ENCODE measurements at places on chromosomes 12 and 14.

DNA sequence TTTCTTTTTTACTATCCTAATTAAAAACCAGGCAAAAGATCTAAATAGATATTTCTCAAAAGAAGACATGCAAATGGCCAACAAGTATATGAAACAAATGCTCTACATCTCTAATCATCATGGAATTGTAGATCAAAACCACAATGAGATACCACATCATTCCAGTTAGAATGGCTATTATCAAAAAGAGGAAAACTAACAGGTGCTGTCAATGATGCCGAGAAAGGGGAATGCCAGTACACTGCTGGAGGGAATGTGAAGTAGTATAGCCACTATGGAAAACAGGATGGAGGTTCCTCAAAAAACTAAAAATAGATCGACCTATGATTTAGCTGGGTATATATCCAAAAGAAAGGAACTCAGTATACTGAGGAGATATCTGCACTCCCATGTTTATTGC is 39.0 kb upstream of the C12orf75 start:
- no peak for DNase-seq

GRCh38 chr14:69285661-69286255 is 25.8 kb downstream of the GALNT16 start:
- no peak for DNase-seq

DNA sequence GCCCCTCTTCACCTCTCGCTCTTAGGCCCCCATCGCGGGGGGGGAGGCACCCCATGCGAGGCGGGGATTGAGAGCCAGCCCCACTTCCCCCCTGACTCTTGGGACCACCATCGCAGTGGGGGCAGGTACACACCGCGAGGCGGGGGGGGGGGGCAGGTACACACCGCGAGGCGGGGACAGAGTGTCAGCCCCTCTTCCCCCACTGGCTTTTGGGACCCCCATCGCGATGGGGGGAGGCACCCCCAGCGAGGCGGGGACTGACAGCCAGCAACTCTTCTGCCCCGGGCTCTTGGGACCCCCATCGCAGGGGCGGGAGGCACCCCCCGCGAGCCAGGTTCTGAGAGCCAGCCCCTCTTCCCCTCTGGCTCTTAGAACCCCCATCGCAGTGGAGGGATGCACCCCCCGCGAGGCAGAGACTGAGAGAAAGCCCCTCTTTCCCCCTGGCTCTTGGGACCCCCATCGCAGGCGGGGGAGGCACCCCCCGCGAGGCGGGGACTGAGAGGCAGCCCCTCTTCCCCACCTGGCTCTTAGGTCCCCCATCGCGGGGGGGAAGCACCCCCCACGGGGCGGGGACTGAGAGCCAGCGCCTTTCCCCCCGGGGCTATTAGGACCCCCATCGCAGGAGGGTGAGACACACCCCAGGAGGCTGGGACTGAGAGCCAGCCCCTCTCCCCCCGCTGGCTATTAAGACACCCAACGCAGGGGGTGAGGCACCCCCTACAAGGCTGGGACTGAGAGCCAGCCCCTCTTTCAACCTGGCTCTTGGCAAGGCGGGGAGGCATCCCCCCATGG is 196.5 kb upstream of the PZP start:
- DNase-seq: peak; percentile 16

DNA sequence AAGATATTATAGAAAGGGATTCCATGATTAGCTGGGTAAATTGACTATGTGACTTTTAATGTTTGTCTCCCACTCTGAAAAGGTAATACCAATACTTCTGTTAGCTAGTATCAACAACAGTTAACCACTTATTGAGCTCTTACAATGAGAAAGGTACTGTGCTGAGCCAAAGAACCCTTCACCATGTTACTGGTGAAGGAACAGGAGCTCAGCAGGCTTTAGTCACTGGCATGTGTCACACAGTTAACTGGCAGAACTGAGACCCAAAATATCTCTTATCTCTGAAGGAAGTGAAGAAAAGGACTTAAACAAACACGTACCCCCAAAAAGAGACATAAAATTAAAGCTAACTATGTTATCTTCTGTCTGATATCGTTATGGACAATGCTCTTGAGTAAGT is 170.6 kb downstream of the MED13L start:
- no peak for DNase-seq

GRCh38 chr12:121196902-121197301 is 13.0 kb upstream of the P2RX4 start:
- no peak for DNase-seq

DNA sequence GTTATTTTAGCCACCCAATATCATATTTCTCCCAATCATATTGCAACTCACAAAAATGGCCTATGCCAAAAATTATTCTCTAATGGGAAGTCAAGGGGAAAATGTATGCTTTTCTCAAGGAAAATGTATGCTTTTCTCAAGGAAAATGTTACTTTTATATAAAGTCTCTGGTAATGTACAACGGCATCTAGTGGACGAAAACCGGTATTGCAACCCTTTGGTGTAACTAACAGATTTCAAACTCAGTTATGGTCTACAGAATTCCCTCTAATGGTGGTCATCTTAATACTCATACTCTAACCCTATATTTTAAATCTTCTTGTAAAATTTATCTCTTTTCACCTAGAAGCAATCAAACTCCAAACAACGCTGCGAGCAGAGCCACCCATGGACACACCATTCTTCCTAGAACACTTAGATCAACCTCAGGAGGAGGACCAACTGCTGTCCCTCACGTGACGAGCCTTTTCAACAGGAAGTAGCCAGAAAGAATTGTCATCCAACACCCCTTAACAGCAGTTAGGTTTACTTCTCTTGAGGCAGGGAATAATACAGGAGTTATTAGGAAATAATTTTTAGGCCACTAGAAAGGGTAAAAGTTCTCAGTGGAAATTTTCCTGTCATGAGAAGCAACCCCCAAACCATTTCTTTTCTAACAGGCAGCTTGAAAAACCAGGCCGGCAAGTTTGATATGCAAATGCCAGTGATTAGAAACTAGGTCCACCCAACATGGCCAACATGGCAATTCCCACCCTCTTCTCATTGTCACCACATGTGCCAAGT is 20.1 kb downstream of the APOBEC1 start:
- peak; percentile 50 for DNase-seq

DNA sequence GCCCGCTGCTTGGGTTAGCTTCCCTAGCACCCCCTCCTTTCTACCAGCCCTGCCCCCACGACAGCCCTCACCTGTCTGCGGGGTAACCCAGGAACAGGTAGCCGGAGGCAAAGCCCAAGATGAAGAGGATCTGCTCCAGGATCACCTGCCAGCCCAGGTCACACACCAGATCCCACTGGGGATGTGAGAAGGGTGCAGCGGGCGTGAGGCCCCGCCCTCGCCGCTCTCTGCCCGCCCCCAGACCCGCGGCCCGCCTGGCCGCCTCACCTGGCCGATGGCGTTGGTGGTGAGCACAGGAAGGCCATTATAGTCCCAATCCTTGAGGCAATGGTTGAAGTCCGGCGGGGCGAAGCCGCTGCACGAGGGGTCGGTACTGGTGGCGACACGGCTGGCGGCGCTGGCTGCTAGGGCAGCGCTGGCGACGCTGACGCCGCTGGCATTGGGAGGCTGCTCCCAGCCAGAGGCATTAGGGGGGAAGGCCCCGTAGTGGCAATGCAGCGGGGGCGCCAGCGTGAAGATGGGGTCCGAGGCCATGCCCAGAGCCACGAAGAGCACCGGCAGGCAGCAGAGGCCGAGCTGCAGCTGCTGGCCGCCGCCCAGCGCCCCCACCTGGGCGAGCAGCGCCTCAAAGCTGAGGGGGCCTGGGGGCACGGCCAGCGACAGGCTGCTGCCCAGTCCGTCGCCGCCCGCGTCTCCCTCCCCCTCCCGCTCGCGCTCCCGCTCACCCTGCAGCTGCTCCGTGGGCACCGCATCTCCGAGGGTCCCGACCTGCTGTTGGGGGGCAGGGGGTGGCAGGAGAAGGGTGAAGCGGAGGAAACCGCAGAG is 794 bp downstream of the SLC22A17 start:
- no peak for DNase-seq

DNA sequence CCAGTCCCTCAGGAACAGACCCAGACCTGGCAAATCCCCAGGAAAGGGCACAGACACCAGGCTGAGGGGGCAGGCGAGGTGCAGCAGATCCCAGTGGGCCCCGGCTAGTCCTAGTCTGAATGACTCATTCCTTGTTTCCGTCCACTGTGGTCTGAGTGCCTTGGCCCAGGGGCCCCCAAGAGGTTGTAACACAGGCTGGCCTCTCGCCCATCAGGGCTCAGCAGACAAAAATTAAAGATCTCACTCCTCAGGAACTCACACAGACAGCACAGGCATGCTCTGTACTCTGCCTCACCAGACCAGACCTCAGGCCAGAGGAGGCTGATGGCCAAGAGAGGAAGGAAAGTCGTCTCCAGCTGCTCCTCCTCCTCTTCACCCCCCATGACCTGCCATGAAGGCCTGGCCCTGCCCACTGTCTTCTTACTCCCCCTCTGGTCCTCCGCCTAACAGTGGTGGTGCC is 7.7 kb upstream of the LTBP2 start:
- no peak for DNase-seq

GRCh38 chr14:95527387-95528002 is 7.4 kb upstream of the GLRX5 start:
- DNase-seq: peak; percentile 42

- DNase-seq: no peak
These were observed 337.8 kb upstream of the DIO2 start for GRCh38 chr14:80549141-80549540.

GRCh38 chr14:92539875-92540274 is 26.3 kb downstream of the RIN3 start:
- DNase-seq: no peak

GRCh38 chr12:50224026-50224692 is 57.0 kb upstream of the CERS5 start:
- peak; percentile 51 for DNase-seq

DNA sequence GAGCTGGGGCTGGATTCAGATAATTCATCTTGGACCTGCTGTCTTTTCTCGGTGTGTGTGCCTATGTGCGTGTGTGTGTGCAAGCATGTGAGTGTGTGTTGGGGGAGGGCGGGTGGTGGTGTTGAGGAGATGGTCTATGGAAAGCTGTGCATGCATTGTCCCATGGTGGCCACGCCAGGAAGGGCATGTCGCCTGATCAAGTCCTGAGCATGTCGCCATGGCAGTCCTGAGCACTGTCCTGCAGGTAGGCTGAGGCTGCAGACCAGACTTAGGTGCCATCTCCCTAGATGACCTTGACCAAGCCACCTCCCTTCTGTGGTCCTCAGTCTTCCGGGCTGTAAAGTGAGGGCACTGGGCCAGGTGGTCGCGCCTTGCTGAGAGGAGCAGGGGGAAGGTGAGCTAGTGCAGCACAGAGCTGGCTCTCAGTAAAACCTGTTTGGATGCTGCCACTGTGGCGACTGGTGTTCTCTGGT is 81.4 kb downstream of the PAPOLA start:
- DNase-seq: no peak

DNA sequence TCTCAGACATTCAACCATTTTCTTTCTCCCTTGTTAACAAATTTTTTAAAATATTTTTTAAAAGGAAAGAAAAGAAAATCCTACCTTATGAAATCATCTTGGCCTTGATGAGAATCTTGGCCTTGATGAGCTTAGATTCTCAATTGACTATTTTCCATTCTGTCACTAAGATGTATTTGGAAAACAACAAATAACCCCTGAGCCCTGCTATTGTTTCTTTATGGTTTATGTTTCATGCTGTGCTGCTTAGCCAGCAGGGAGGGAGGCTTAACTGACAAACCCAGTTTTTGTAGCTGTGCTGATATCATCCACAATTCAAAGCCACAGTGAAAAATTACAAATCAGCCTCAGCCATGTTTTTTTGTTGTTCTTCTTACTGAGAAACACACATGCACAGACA is 404.1 kb downstream of the RAD51B start:
- no peak for DNase-seq

DNA sequence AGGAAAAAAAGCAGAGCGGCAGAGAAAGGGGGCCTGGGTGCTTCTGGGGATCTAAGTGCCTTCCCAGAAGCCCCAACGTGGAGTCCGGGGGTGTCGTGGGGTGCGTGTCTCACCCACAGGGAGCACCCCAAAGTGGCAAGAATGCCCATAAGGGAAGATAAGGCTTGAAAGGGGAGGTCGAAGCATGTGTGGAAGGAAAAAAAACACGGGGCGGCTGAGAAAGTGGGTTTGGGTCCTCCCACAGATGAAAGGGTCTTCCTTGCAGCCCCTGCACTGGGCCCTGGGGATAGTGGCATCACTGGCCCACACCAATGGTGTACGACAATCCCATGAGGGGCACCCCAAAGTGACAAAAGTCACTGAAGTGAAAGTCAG is 275.5 kb downstream of the ALG10 start:
- DNase-seq: no peak

DNA sequence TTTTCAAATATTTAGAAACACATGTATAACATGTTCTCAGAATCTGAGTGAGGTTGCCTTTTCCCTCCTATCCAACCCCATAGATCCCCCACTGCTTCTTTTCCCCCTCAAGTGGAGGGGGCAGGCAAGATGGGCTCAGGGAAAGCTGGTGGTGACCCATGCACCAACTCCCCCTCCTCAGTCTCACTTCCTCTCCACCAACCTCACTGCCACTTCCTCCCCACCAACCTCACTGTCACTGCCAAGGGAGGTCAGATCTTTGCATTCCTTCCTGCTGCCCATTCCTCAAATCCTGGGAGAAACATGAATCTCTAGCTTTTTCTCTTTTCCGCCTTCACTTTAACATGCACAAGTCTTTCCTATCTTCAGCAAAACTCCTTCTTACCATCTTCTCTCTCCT is 48.7 kb downstream of the SPTB start:
- DNase-seq: no peak

DNA sequence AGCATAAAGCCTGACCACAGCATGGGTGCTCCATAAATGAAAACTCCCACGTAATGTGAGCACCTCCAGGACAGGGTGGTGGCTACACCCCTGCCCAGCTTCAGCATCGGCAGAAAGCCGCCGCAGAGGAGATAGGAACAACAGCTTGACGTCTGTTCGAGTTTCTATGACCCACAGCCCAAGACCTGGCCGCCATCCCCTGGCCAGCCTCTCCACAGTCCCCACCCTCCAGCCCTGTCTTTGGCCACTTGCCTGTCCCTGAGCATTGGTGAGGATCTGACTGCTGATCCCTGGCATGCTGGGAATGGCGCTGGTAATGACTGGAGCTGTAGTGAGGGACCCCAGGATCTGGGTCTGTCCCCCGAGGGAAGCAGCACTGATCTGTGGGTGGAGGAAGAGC is 21.3 kb downstream of the POU6F1 start:
- DNase-seq: no peak

GRCh38 chr14:75018694-75019093 is 16.0 kb downstream of the EIF2B2 start:
- DNase-seq: no peak

GRCh38 chr12:106147956-106148355 is 9.2 kb upstream of the NUAK1 start:
- DNase-seq: no peak

DNA sequence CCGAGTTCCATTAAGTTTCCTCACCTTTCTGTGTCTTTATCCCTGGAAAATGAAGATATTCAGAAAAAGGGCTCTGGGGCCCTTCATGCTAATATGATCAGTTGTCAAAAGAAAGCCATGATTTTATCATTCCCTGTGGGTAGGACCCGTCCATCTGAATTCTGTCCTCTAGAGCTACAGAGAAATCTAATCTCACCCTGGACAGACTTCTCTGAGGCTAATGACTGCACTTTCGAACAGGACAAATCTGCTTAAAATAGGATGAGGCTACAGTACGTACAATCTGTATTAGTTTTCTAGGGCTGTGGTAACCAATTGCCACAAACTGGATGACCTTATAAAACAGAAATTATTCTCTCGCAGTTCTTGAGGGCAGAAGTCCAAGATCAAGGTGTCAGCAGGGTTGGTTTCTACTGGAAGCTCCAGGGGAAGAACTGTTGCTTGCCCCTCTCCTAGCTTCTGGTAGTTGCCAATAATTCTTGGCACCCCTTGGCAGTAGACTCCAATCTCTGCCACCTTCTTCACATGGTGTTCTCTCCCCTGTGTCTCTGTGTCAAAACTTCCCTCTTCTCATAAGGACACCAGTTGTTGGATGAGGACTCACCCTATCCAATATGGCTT is 1.3 kb downstream of the AK7 start:
- no peak for DNase-seq
